ENCODE measurements at places on chromosomes 7 and 10.

GRCh38 chr7:67659091-67659490, 662.5 kb downstream of the TYW1 start:
- no peak for DNase-seq

DNA sequence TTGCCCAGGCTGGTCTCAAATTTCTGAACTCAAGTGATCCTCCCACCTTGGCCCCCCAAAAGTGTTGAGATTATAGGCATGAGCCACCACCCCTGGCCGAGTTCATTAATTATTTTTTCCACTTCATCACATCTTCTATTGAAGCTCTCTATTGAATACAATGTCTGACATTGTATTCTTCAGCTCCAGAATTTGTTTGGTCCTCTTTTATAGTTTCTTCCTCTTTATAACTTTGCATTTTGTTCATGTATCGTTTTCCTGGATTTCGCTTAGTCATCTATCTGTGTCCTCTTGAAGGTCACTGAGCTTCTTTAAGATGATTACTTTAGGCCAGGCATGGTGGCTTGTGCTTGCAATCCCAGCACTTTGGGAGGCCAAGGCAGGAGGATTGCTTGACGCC, 30.2 kb downstream of the NOM1 start:
- no peak for DNase-seq

DNA sequence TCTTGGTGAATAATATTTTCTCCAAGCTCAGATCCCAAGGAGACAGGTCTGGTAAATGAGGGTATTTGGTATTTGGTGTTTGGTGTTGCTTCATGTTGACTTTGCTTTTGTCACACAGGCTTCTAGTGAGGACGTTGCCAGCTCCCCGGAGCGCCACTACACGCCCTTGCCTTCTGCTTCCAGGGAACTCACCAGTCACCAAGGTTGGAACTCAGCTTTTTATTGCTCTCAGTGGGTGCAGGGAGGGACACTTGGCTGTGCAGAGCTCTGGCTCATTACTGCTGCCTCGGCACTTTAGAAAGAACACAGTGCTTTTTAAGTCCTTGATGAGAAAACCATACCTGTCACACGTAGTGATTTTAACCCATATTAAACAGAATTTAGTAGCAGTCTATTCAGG, 892.9 kb downstream of the LRMDA start:
- DNase-seq, result peak; percentile 2

GRCh38 chr7:2042650-2043049, 190.1 kb downstream of the MAD1L1 start:
- no peak for DNase-seq

DNA sequence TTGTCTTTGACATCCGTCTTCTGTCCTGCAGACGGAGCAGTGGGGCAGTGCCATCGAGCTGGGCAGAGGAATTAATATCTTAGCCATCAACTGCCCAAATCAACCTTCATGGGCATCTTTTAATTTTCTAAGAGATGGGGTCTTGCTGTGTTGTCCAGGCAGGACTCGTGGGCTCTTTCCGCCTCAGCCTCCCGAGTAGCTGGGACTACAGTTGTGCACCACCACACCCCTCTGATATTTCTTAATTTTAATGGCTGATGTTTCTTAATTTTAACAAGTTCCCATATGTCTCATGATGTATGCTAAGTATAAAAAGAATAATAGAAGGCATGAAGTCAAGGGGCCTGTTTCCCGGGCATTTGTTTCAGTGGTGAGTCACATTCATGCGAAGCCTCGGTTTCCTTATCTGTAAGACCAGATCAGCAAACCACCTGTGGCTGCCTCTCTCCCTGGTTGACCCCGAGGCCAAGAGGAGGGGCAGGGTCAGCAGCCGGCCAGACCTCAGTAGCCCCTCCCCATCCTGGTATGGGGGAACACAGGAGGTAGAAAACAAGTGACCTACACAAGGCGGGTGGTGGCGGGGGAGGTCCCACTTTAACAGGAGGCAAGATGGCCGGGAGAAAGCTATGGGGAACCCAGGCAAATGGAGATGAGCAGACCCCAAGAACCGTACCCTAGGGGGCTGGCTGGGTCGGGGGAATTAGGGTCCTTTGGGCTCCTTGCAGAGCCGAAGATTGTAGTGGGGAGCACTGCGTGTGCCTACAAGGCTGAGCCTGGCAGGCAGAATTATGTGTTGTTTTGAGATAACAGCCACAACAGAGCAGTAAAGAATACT, 85.5 kb downstream of the CUX1 start:
- DNase-seq, result no peak

DNA sequence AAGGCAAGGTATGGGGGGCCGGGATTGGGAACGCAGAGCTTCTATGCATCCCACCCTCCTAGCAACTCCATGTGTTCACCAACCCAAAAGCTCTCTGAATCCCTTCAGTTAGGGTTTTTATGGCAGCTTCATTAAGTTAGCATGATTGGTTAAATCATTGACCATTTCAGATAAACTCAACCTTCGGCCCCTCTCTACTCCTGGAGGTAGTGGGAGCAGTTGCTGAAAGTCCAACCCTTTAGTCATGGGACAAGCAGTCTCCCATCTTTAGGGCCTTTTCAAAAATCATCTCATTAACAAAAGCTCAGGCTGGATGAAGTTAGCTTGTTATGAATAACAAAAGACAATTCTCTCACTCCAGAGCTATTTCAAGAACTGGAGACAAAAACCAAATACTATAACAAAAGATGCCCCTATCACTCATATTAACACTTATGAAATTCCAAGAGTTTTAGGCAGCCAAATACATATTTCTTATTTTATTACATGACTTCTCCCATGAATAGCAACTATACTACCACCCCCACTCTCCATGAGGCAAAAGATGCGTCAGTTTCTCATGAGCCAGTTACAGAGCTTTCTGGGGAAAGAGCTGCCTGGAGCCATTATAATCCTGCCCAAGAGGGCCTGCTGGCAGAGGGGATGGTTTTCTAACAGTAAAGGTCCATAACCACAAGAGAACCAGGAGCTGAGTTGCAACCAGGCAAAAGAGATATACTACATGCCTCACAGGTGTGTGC, 44.6 kb downstream of the SLC16A12 start:
- DNase-seq, result no peak

- no peak for DNase-seq
Measured at GRCh38 chr7:32680259-32681173, 185.2 kb downstream of the AVL9 start.

- DNase-seq, result no peak
Measured at GRCh38 chr7:119900996-119901672, 371.8 kb upstream of the KCND2 start.

DNA sequence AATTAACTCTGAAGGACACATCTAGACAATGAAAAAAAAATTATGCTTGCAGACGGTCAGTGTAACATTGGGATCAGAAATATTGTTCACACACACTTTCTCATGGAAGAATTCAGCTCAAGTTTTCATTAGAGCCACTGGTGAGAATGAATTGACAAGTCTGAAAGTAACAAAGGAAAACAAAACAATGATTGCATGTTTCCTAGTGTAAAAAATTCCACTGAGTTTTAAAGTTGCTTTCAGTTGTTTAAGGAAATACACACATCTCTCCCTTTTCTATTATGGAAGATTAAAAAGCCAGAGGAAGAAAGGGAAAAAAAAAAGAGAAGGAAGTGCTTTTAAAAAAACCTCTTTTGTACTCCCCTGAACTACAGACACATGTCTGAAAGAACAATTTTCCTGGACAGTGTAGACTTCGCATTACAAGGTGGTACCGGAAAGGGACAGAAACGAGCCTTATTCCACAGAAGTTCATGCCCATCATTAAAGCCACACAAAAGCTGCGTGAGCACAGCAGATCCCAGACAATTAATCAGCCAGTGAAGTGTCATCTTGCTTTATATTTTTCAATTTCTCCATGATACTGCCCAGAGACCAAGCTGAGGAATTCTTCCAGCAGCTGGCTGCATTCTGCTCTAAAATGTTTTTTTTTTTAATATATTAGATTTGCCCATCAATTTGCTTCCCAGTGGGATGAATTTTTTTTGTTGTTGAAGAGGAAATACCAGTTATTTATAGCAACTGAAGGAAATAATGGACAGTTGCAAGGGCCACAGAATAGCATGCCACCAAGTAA, 294.8 kb downstream of the DOCK4 start:
- DNase-seq, result no peak

DNA sequence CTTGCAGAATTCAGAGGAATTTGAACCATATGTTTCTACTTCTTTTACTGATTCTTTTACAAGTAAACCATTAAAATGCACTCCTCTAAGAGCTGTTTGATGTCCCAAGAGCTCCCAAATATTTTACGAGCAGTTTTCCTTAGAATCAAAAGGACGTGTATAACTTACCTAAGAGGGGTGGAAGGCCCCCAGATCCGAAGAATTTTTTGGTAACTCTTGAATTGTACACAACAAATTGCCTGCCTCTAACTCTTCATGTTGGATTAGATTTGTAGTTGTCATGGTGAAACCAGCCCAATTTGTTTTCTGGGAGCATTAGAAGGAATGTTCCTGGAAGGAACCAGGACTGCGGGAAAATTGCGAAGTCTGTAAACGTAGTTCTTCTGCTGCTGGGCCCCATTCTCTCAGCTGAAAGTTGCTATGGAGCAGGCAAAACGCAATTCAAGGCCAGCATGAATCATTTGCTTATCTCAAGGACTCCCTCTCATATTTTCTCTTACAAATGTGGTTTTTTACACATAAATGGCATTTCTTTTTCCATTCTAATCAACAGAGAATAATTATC, 124.8 kb upstream of the TMEM72 start:
- no peak for DNase-seq

GRCh38 chr10:3217301-3217700, 44.7 kb upstream of the PITRM1 start:
- DNase-seq, result no peak

- DNase-seq, result no peak
Measured at GRCh38 chr7:116779931-116780330, 82.5 kb upstream of the CAPZA2 start.

DNA sequence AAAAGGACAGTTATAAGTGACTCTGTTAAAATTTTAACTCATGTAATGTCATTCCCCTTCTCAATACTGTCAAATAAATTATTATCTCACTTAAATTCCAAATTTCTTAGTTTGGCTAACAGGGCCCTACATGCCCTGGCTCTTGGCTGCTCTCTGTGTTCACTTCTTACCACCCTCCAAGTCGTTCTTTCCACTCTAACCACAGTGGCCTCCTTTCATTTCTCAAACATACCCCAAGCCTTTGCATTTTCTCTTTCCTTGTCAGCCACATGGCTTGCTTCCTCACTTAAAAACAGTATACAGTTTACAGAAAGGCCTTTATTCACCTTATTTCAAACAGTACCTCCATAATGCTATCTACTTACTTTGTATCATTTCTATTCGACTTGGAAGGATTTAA, 737.1 kb upstream of the ZWINT start:
- DNase-seq, result no peak

DNA sequence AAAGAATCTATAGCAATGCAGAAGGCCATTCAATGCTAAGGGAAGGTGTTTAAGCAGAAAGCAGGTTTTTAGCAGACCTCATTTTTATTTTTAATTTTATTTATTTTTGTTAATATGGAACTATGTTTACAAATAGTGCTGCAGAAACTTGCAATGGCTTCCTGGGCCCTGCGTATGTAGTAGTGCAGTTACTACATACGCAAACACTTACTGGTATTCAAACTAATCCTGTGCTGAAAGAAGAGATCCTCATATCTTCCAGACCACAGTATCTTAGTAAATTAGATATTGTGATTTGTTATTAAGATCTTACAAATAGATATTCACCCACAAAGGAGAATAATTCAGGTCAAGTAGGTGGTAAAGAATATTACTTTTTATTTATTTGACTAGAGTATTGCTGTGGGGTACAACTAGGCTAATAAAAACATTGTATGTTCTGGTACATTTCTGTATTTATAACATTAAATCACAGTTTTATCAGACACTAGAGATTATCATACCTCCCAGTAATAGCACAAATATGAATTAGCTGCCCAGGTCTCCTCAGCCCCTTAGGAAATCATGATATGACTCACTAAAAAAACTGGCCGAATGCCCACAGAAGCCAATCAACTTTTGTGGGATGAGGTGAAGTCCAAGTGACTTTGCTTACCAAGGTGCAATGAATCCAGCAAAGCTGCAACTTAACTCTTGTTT, 57.6 kb downstream of the RNLS start:
- DNase-seq, result no peak

Data from NCI-H187 treated with DMSO at 0.1 percent for 48 hours (cell line).